SK-N-SH (cell line): ENCODE measurements at places on chromosomes 11 and 22.
A peak's percentile ranks its signal among the peaks of the same experiment; 100 is the strongest.

GRCh38 chr11:95507794-95508193 is 276.8 kb upstream of the SESN3 start:
- no peak for DNase-seq

GRCh38 chr22:49961601-49962011 is 1.0 kb downstream of the PIM3 start:
- no peak for DNase-seq

- DNase-seq, result no peak
These were observed 22.0 kb upstream of the CPT1A start for GRCh38 chr11:68863553-68864265.

- peak; percentile 90 for DNase-seq
These were observed at the start of gene SEC14L2 for GRCh38 chr22:30396871-30397655. TSS of gene SEC14L2 (plus strand) at chr22:30397018. CDS start at chr22:30397117, 99 bp downstream.

DNA sequence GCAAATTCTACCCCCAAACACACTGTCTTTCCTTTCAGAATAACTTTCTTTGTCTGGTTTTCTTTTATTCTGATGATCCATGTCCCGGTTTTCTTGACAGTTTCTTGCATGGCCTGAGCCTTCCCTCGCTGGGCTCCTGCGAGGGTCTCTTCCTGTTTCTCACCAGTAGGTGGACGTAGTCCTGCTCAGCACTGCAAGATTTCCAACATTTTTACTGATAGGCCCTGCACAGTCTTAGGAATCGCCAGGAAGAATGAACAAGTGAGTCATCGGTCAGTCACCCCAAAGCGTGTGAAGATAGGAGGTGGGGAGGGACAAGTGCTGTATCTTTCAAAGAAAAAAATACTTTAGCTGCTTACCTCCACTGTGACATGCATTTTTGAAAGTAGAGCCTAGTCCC is 16.9 kb upstream of the KIRREL3 start:
- no peak for DNase-seq

GRCh38 chr11:107857550-107858216 is 904 bp downstream of the SLC35F2 start:
- DNase-seq, result no peak

DNA sequence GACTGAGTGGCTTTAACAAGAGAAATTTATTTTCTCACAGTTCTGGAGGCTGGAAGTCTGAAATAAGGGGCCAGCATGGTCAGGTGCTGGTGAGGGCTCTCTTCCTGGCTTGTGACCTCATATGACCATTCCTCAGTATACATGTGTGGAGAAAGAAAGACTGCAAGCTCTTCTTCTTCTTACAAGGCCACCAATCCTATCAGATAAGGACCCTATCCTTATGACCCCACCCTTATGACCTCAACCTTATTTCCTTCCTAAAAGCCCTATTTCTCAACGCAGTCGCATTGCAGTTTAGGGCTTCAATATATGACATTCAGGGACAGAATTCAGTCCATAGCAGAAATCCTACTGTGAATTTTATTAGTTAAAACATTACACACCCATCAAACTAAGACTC is 124.4 kb upstream of the RAG2 start:
- DNase-seq, result no peak

DNA sequence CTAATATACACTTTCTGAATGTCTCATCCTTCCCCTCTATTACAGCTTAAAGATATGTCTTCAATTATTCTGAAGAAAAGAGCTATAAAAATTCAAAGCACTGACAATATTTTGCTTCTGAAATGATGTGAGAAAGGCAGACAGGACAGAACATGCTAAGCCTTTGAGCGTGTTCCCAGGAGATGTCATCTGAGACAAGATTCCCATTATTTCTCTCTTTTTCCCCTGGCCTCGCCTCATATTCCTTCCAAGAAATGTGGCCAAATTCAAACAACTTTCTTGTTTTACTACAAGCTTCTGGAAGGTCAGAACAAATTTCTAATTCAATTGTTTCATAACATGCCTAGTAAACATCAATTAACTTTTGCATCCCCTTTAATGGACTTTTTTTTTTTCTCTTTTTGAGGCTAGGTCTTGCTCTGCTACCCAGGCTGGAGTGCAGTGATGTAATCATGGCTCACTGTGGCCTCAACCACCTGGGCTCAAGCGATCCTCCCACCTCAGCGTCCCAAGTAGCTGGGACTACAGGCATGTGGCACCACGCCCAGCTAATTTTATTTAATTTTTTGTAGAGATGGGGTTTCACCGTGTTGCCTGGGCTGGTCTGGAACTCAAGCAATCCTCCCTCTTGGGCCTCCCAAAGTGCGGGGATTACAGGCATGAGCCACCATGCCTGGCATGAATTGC is 37.1 kb upstream of the NFRKB start:
- no peak for DNase-seq

GRCh38 chr22:31448382-31448781 is 41.3 kb downstream of the EIF4ENIF1 start:
- no peak for DNase-seq

DNA sequence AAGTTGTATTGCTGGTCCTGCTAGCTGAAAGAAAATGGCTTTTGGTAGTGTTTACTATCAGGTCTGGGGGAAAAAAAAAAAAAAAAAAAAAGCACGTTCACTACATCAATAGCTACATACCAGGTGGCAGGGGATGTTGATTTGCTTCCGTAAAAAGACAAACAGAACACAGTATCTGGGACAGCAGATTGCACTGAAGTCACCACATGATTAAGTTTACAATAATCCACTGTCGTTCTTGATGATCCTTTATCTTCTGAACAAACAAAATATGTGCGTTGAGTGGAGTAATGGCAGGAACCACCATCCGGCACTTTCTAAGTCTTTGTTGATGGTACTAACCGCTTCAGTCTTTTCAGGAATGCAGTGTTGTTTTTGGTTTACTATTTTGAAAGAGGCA is 48.7 kb downstream of the DDX6 start:
- no peak for DNase-seq

GRCh38 chr11:20873054-20873453 is 203.7 kb downstream of the NELL1 start:
- DNase-seq, result peak; percentile 64

DNA sequence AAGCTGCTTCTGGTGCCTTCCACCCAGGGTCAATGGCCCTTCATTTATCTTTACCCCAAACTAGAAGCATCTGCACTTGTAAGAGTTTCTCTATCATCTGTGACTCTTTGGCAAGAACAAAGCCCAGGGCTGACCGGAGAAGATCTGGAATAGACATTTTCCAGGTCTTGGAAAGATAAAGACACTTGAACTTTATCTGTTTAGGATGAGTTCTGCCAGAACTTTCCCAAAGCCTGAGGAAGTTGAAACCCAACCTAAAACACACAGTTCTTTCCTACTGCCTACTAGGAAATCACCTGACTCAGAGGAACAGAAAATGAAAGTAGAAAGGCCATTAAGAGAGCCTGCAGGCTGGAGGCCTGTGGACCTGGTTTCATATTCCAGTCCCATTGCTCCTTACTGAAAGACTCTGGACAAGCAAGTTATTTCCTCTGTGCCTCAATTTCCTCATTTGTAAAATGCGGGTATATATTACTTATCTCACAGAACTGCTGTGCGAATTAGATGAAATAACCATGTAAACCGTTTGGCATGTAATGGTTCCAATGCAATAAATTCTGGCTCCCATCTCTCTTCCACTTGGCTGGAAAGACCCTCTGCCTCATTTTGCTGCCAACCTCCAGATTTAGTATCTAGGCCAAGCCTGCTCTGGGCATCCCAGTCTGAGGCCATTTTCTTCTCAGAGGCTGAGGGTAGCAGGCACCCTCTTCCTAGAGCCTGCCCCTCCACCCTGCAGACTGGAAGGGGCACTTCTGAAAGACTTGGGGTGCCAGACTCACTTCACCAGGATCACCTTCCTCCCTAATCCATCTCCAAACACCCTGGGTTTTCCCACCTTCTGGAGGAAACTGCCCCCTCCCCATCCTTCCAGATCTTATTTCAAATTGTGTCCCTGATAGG is 1.2 kb downstream of the UBE2L6 start:
- DNase-seq, result no peak

GRCh38 chr11:120956710-120957495 is 67.0 kb upstream of the TBCEL start:
- DNase-seq, result peak; percentile 53

- no peak for DNase-seq
These were observed 6.3 kb downstream of the ARHGEF17 start for GRCh38 chr11:73314117-73314961.

- DNase-seq, result no peak
These were observed at the start of gene FAM180B for GRCh38 chr11:47586098-47586855. TSS of gene FAM180B (plus strand) at chr11:47586678. CDS start at chr11:47586769, 91 bp downstream.

GRCh38 chr22:24826710-24827285 is 20.8 kb downstream of the SGSM1 start:
- DNase-seq, result no peak

DNA sequence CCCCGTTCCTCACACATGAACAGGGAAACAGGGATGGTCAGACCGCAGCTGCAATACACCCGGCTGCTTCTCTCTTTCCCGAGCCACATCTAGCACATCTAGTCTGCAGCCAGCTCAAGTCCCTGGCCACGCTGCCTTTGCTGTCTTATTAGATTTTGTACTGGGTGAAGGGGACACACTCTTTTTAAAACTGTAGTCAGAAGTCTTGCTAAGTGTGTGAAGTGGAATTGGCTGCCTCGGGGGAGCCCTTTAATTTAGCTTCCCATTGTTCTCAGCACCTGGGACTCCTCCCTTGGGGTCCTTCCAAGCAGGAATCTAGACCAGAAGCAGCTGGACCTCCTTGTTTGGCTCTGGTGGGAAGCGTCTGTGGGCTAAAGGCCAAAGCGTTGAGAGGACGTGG is 420.0 kb downstream of the CTTN start:
- DNase-seq, result no peak

GRCh38 chr11:73962101-73962705 is 11.4 kb downstream of the DNAJB13 start:
- no peak for DNase-seq

GRCh38 chr11:3153291-3153861 is 11.7 kb downstream of the OSBPL5 start:
- DNase-seq, result no peak
